ENCODE measurements at places on chromosomes 2 and 18. TPM values are rescaled to one million over a fixed set of nuclear protein-coding genes. Genes with fewer than 3 reads are reported as not detected.

The VSNL1 gene
- 36.8 TPM for polyA plus RNA-seq

The MC2R gene
- polyA plus RNA-seq: not detected

- DNase-seq: peak; percentile 60
Measured at GRCh38 chr2:86464652-86465051, 23.5 kb downstream of the KDM3A start.

GRCh38 chr2:88614497-88615157 lies 12.6 kb downstream of the EIF2AK3 start:
- no peak for DNase-seq

The LIMS3 gene
- polyA plus RNA-seq: 2.0 TPM

GRCh38 chr2:132951008-132951714 lies 281.2 kb upstream of the LYPD1 start:
- no peak for DNase-seq

GRCh38 chr18:60377778-60378469 lies 5.3 kb upstream of the MC4R start:
- DNase-seq: no peak

- DNase-seq: no peak
Measured at GRCh38 chr2:215571689-215572088, 135.8 kb upstream of the FN1 start.

The NYAP2 gene
- not detected for polyA plus RNA-seq

DNA sequence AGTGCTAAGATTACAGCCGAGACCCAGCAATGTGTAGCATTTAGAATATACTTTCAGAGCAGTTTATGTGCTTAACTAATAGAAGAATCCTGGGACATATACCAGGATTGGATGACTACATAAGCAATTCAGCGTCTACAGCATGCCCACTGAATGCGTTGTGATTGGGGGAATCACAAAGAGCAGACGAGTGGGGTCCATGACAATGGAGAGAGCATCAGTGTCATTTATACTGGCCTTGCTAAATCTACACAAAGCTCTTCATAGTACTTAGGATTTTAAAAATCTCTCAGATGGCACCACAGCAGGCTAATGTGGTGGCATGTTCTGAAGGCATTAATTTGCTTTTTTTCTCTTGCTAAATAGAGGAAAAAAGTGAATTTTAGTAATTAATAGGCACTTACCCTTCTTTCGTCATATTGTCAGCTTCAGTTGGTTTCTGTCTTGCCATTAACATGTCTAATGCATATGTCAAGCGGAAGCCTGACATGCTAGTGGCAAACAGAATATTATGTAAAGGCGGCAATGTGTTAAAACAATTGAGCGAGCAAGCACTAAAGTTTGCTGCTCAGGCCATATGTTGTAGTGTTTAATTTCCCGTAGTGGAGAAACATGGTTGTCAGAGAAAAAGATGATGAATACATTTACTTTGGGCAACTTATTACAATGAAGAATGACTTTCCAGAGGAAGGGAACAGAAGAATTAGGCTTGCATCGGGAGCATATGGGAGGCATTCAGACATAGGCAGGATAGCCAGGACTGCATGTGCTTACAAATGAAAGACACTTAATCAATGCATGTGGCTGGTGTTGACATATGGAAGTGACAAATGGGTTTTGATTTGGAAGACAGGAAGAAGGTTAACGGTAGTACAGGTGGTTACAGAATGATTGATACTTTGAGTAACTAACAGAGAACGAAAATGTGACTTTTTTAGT lies 145.2 kb downstream of the ICOS start:
- no peak for DNase-seq

The PID1 gene
- polyA plus RNA-seq: 9.1 TPM

The IL1RL1 gene
- 5.7 TPM for polyA plus RNA-seq

The CCDC102B gene
- polyA plus RNA-seq: 5.8 TPM

- no peak for DNase-seq
Measured at GRCh38 chr2:177445200-177445599, 52.6 kb downstream of the AGPS start.

The TMEM169 gene
- polyA plus RNA-seq: 0.14 TPM
